ENCODE measurements at places on chromosomes 1 and 21. TPM values are rescaled to one million over a fixed set of nuclear protein-coding genes. Genes with fewer than 3 reads are reported as not detected.

- DNase-seq: no peak
These were observed 4.6 kb downstream of the MIB2 start for GRCh38 chr1:1619917-1620361.

NPR1 gene
- 0.02 TPM for total RNA-seq

GRCh38 chr1:208312706-208313105, 68.5 kb upstream of the PLXNA2 start:
- no peak for DNase-seq

RXFP4 gene
- 0.55 TPM for total RNA-seq

OR2T27 gene
- not detected for total RNA-seq

- no peak for DNase-seq
These were observed 47.4 kb downstream of the PRKCZ start for GRCh38 chr1:2097386-2098300.

- DNase-seq: no peak
These were observed 334.7 kb downstream of the OMA1 start for GRCh38 chr1:58211869-58212268.

GRCh38 chr1:205319081-205320018, 2.2 kb downstream of the NUAK2 start:
- peak; percentile 80 for DNase-seq

BMP8A gene
- not detected for total RNA-seq

OR2L13 gene
- total RNA-seq: not detected

GRCh38 chr1:165645654-165646366, 14.8 kb downstream of the MGST3 start:
- DNase-seq: peak; percentile 44

DNA sequence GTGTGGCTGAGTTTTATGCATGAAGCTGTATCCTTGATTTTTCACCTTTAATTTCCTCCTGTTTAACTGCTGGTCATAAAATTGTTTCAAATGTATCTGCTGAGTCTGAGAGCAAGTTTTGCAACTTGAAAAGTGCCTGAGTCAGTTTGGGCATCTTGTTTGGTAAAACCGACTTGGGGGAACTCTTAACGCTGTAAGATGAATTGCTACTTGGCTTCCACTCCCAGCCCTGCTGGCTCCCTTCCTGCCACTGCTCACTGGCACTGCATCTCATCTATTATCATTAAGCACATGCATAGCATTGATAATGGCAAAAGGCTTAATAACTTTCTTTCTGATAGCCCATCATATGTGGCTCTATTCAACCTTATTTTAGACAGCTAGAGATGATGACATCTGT, 35.7 kb upstream of the FAM78B start:
- no peak for DNase-seq

DNA sequence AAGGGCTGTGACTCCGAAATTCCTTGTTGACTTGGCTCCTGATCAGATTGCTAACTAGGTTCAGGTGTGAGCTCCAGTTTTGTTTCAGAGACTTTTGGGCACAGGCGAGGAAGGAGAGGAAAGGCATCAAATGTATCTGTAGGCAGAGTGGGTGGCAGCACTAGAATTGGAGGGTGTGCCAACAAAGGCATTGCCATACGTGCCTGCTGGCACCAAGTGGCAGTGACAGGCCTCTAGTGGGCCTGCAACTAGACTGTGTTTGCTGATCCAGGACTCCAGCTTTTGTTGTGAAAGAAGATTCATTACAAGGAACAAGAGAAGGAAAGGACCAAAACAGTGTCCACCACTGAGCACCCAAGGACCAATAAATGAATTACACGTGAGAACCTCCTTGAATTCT, 79.5 kb downstream of the TM2D1 start:
- no peak for DNase-seq

- peak; percentile 85 for DNase-seq
These were observed 48.5 kb downstream of the AJAP1 start for GRCh38 chr1:4702932-4703331.

DNA sequence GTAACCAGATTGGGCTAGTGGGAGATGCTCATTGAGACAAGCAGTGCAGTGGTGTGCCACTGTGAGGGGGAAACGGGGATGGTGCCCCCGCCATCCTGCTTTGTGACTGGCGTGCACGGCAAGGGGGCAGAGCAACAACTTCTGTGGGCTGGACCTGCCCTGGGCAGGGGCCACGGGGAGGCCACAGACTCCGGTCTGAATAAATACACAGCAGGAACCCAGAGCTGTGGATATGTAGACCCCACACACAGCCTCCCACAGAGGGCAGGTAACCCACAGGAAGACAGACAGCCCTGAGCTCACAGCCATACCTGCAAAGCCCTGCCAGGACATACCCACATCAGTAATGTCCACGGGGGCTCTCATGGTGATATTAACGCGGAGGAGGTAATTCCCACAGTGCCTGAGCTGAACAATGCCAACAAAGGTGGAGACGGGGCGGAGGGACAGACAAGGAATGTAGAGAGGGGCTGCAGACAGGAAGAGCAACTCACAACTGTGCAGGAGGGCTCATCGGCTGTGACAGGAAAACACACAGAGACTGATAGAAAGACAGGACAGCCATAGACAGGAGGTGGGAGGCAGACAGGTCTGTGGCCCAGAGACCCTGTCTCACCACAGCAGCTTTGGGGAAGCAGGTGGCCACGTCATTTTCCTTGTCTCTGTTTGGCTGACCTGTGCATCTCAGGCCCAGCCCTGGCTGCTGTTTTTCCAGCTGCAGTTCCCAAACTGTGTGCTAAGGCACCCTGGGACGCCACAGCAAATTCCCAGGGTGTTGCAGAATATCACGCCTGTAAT, 4.9 kb upstream of the WNT3A start:
- DNase-seq: no peak

CXADR gene
- total RNA-seq: 14.3 TPM
